ENCODE measurements at places on chromosomes 13 and 19.

- no peak for DNase-seq
These were observed 99.0 kb downstream of the ZNF429 start for GRCh38 chr19:21604351-21604926.

DNA sequence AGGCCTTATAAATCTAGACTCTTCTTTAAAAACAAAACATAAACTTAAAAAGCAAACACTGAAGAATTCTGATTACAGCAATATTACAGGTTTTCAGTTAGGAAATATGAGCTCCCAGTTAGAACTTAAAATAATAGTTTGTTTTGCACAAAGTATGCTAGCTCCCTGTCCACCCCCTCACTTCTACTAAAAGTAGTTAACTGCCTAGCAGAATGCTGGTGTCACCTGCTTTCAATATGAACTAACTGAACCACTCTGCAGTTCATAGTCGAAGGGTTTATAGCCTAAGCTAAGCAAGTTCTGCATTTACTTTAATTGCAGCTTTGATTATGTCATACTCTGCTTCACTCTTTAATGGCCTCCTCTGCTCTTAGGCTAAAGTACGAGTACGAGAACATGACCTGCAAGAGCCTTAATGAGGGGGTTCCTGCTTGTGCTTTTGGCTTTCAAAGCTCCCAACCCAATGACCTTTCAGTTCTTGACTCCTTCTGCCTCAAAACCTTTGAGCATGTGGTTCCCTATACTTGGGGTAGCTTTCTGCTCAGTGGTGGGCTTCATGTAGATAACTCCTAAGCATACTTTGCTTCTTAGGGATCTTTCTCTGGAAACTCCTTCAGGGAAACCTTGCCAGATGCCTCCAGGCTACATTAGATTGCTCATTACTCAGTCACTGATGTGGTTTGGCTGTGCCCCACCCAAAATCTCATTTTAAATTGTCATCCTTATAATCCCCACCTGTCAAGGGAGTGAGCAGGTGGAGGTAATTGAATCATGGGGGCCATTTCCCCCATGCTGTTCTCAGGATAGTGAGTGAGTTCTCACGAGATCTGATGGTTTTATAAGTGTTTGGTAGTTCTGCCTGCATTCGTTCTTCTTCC, 278.9 kb upstream of the ARGLU1 start:
- DNase-seq: no peak

DNA sequence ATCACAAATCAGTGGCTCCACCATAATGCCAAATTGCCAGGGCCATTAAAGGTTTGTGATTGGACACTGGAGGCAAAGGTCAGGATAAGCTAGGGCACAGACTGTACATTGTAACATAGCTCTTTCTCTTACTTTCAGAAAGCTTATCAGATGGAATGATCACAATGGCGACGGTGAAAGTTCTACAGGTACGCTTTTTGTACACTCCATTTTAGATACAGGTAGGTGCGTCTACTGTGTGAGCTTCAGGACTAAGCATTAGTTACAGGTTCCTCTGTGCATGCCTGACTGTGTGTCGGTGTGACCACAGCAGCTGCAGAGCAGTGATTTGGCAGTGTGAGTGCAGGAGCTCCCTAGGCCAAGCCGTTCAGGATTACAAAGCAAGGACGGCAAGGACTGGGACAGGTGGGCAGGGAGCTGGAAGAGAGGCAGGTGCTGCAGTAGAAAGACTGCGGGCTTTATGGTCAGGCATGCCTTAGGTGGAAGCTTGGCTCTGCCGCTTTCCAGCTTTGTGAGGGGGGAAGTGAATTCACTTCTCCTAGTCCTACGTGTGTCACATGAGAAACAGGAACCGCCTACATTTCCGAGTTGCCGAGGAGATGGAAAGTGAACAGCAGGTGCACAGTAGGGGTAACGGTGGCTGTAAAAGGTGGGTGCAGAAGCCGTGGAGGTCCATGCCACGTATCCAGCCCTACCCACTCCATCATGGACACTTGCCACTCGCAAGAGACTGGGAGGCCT, 49.6 kb downstream of the MRPL57 start:
- no peak for DNase-seq

- DNase-seq: no peak
These were observed 24.5 kb downstream of the SAE1 start for GRCh38 chr19:47155148-47155547.

GRCh38 chr13:99407906-99408702, 93.2 kb upstream of the TM9SF2 start:
- no peak for DNase-seq

DNA sequence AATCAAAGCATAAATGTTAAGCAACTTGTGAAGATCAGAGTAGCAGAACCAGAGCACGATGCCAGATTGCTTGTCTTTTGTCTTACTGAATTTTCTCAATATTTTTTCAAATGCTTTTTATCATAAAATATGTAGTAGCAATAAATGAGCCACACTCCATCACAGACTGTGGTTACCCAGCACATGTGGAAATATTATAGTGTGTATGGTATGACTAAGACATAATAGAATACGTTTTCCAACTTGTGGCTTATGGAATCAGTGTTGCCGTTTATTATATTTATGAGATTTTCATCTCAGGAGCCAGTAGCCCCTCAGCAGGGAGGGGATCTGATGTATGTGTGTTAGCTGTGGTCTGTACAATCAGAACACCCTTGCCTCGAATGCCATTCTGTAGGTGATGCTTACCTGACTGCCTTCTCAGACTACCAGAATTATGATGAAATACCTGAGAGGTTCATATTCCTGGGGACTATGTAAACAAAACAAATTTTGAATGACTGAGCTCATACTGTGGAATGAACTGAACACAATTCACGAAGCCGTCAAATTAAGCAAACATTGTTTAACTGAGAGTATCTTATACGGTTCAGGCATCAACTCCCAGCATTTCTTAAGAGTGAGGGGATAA, 1.9 kb downstream of the SCEL start:
- DNase-seq: no peak

GRCh38 chr19:12806242-12807081, at the start of gene RNASEH2A:
TSS of gene RNASEH2A (plus strand) at chr19:12806584. CDS start at chr19:12806674, 90 bp downstream.
- peak; percentile 95 for DNase-seq

DNA sequence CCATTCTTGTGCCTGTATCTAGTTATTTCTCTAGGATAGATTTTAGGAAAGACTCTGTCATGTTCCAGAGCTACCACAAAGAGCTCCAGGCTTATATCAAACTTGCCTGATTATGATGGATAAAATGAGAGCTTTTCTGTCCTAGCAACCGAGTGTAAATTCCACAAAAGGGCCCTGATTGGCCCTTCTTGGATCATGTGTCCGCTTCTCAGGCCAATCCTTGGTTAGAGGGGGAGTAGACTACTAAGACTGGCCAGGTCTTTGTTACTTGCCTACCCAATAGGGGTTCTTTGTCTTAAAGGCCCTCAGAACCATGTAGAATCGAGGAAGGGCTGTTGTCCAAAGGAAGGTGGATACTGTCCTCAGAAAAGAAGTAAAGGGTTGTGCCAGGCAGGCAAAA, 2.4 kb downstream of the DHX34 start:
- no peak for DNase-seq

GRCh38 chr19:4372165-4373012, 28.0 kb downstream of the SH3GL1 start:
- DNase-seq: no peak

- DNase-seq: no peak
These were observed 312 bp downstream of the CAPS start for GRCh38 chr19:5914358-5914774.

DNA sequence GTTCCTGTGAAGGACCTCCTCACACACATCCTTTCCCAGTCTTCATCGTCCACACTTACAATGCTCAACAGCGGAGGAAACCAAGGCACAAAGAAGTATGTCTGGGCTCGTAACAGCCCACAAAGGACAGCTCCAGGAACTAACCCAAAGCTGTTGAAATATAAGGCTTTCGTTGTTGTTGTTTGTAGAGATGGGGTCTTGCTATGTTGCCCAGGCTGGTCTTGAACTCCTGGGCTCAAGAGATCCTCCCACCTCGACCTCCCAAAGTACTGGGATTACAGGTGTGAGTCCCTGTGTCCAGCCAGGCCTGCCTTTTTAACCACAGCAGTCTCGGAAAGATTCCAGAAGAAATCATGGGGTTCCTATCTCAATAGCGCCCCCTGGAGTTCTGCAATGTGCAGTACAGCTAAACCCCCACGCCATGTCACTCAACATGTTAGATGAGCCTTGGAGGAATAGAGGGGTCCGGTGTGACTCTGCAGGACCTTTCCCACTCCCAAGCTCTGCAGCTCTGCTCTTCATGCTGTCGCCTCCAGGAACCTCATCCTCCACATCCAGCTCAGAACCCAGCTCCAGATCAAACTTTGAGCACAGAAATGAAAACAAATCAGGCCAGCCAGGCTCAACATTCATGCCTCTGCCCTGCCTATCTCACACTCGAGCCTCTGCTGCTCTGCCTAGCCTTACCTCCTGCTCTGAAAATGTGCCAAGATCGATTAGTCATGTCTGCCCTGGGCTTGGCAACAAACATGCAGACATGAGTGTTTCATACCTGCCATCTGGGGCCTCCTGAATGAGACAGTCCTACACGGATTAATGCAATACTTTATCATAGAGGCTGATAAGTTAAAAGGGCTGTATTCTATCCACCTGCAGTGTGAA, 7.5 kb downstream of the PLA2G4C start:
- no peak for DNase-seq

GRCh38 chr13:43150369-43151207, 127.2 kb downstream of the DNAJC15 start:
- DNase-seq: no peak

DNA sequence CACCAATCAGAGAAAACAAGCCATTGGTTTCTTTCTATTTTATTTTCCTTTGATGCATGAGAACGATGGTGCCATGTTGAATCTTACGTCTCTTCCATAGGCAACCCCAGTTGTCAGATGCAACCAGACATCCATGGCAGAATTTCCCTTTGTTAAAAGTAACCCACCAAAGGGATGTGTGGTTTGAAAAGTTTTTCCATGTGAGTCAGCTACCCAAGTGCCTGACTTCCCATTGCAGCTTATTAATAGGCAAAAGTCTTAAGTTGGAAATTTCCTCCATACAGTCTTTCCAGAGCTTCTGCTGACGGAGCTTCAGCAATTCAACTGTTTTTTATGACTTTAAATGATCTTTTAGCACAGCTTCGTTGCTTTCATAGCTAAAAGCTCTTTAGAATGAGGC, 73.8 kb upstream of the FAM216B start:
- DNase-seq: no peak

GRCh38 chr13:21142766-21143165, 33.6 kb downstream of the SKA3 start:
- DNase-seq: no peak

DNA sequence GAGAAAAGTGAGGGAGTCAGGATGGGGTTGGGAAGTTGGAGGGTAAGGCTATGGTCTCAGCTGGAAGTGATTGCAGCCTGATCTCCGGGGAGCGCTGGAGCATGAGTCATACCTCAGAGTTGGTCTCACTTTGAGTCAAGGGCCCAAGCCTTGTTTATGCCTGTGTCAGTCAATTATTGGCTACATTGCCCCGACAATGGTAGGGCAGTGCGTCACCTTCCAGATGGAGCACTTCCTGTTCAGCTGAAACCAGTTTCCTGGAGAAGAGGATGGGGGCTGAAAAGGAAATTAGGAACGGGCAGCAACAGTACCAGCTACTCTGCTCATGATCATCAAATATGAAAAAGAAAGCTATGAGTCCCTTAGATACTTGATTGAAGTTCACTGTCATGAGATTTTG, 60.4 kb downstream of the ADGRE1 start:
- no peak for DNase-seq
